ENCODE measurements at places on chromosomes 12 and 14.
A peak's percentile ranks its signal among the peaks of the same experiment; 100 is the strongest.

DNA sequence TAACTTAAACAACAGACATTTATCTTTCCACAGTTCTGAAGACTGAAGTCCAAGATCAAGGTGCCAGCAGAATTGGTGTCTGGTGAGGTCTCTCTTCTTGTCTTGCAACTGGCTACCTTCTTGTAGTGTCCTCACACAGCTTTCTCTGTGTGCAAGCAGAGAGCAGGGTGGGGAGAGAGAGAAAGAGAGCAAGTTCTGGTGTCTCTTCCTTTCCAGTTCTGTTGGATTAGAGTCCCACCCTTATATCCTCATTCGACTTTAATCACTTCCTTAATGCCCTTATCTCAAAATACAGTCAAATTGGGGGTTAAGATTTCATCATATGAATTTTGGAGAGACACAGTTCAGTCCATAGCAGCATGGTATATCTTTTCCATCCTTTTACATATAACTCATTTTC, 40.8 kb downstream of the DYRK2 start:
- no peak for DNase-seq

DNA sequence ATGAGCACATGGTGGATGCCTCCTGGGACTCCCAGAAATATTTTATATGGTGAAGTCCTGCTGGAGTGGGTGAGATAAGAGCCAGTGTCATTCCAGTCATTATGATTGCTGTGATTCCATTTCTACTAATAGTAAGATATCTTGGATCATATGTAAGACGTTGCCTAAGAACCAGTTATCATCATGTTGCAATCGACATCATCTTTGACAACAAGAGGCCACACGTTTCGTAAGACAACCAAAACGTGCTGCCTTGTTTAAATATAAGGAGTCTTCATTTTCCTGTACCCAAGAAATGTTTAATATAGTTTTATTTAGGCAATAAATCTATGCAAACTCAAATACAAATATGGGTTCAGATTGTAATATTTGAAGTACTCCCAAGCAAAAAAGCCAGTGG, 58.4 kb downstream of the SPTSSA start:
- no peak for DNase-seq

GRCh38 chr14:61474701-61475100, 153.3 kb downstream of the PRKCH start:
- no peak for DNase-seq

DNA sequence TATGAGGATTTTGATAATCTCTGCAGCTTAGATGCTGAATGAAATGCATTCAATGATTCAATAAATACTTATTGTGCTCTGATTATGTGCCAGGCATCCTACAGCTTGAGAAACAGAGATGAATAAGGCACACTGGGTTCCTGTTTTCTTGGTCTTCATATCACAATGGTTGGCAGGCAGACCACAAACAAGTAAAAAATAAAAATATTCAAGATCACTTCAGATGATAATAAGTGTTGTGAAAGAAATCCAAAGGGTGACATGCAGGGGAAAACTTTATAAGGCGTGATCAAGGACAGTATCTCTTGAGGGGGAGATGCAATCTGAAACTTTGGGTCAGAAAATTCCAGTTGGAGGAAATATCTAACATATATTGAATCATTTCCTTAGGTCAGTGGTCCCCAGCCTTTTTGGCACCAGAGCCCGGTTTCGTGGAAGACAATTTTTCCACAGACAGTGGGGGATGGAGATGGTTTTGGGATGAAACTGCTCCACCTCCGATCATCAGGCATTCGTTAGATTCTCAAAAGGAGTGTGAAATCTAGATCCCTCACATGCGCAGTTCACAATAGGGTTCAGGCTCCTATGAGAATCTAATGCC, 73.7 kb upstream of the RAP1B start:
- DNase-seq: no peak

GRCh38 chr12:116818341-116818856, 62.8 kb downstream of the HRK start:
- DNase-seq: no peak

- DNase-seq: no peak
Observed at GRCh38 chr14:79543967-79544697, 667.2 kb downstream of the DIO2 start.

GRCh38 chr12:59429766-59430165, 166.1 kb upstream of the SLC16A7 start:
- no peak for DNase-seq

- DNase-seq: no peak
Observed at GRCh38 chr12:116621194-116621593, 62.0 kb downstream of the MAP1LC3B2 start.

DNA sequence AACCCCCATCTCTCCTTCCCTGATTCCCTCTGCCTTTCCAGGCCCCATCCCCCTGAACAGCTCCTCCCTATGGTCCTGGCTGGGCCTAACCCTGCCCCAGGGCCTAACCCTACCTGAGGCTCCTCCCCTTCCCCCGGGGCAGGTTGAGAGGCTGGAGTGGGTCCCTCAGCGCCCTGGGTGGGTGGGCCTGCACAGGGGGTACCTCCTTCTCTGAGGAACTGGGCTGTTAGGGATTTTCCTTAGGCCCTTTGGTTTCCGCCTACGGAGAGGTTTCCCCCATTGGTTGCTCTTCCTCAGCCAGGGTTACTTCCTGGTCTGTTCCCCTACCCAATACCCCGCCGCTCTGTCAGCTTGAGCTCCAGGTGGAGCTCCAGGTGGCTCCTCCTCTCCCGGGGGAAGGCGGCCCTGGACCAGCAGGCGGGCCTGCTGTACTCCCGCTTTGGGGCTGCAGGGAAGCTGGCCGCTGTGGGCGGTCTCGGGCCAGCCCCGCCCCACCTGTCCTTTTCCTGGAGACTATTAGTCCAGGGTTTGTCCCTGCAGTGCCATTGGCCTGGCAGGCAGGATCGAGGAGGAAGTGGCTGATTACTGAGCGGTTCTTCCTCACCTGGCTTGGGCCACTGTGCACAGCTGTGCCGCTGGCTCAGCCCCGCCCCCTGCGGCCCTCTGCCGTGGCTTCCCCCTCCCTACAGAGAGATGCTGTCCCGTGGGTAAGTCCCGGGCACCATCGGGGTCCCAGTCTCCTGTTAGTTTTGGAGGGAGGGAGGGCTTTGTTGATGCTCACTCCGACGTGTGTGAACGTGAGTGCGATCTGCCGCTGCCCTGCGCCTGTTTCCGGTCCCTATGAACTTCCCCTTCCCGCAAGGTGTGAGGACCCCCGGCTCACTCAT, 2.5 kb downstream of the C12orf57 start:
- peak; percentile 49 for DNase-seq

GRCh38 chr12:42756841-42757623, 167.5 kb upstream of the PRICKLE1 start:
- DNase-seq: no peak

DNA sequence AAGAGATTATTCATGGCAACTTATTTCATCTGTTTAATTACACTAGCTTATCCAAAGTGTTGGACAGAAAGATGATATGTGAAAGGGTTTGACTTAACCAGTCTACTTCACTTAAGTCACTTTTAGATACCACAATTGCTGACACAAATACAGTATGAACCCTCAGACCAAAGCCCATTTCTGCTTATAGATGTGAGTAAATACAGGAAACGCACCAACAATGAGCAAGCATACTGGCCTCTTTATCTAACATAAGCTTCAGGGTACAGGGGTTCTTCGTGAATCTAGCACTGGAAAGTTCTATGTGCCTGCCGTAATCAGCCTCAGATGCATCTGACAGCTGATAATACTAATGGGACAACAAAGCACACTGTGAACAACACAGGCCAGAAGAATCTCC, 209.6 kb downstream of the MED13L start:
- DNase-seq: no peak

DNA sequence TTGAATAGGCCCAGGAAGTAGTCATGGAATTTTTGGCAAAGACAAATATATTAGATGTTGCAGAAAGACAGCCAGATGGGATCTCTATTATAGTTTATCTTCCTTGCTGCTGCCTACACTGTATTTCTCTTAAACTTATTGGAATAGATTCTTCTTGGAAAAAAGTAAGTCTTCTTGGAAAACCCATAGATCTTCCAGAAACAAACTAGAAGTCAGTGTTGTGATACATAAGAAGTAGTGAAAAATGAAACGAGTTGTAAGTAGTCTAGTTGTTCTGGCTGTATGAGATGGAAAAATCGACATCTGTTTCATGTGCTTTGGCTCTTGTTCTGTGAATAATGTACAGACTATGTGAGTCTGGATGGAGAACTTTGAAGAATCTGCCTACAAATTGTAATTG, 29.0 kb downstream of the GLIPR1L2 start:
- DNase-seq: no peak

- DNase-seq: no peak
Observed at GRCh38 chr12:42780671-42781070, 191.1 kb upstream of the PRICKLE1 start.

- DNase-seq: no peak
Observed at GRCh38 chr14:94770251-94770749, 387 bp upstream of the GSC start.

GRCh38 chr12:132723015-132723763, 12.5 kb downstream of the PGAM5 start:
- no peak for DNase-seq

DNA sequence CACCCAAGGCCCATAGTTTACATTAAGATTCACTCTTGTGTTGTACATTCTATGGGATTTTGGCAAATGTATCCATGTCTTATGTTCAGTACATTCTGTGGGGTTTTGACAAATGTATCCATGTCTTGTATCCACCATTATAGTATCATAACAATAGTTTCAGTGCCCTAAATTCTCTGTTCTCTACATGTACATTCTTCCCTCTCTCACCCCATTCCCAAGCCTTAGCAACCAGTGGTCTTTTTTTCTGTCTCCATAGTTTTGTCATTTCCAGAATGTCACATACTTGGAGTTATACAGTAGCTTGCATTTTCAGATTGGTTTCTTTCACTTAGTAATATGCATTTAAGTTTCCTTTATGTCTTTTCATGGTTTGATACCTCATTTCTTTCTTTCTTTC, 6.7 kb downstream of the TOGARAM1 start:
- no peak for DNase-seq

DNA sequence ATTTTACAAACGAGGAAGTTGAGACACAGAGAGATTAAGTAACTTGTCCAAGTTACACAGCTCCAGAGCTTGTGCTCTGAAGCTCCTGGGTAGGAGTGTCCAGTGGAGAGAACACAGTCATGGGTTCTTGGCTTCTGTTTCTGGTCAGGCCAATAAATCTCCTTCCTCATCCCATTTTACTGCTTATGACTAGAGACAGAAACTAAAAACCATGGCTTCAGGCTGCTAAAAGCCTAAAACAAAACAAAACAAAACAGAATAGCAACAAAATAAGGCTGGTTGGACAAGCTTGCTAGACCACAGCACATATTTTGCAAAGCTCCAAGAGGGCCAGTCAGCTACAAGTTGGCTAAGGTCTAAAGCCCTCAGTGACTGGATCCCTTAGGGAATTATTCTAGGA, 49.8 kb downstream of the PTGER2 start:
- DNase-seq: no peak

DNA sequence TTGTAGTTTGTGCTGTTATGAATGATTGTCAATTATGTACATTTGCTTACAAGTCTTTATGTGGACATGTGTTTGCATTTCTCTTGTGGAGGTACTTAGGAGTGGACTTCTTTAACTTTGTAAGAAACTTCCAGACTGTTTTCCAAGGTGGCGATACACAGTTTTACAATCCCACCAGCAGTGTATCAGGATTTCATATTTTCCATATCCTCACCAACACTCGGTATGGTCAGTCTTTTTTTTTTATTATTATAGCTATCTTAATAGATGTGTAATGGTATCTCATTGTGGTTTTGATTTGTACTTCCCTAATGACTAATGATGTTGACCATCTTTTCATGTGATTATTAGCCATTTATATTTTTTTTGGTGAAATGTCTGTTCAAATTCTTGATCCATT, 73.7 kb upstream of the KCNH3 start:
- DNase-seq: no peak

GRCh38 chr14:77157740-77158139, 16.1 kb upstream of the ZDHHC22 start:
- DNase-seq: no peak

GRCh38 chr12:124812979-124813378, 50.7 kb downstream of the SCARB1 start:
- DNase-seq: no peak

GRCh38 chr12:103833095-103833775, 7.8 kb downstream of the NT5DC3 start:
- no peak for DNase-seq

- no peak for DNase-seq
Observed at GRCh38 chr12:31322801-31323207, 3.1 kb downstream of the SINHCAF start.

- DNase-seq: no peak
Observed at GRCh38 chr12:19018302-19018970, 111.1 kb upstream of the PLEKHA5 start.

DNA sequence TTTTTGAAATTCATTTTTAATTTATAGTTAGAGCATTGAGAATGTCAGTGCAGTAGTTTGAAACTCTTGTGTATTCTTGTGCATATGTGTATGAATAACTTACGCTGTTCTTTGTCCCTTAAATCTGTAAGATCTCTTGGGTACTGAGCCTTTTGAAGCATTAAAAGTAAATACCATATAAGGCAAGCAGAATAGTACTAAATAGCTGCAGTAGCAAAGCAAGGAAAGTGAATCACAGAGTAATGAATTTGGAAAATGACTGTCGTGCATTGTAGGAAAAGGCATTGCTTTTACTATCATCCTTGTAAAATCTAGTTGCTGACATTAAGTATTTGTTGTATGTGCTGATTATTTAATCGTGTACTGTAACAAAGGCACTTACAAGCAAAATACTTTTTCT, 12.1 kb downstream of the CNOT2 start:
- no peak for DNase-seq

DNA sequence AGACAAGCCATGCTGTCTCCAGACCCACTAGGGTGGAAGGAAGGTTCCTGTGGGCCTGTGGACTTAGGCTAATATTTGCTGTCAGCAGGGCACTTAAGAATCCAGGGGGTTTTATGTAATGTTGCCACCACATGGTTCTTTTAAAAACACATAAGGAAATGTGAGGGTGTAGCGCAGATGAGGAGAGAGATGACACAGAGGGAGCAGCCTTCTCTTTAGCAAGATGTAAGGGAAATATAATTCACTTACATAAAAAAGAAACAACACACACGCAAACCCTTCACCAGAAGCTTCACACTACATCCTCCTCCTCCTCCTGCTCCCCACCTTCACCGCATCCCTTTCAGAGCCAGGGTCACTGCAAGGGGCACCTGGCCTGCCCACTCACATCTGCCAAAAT, 4.9 kb upstream of the PIP4K2C start:
- DNase-seq: no peak

DNA sequence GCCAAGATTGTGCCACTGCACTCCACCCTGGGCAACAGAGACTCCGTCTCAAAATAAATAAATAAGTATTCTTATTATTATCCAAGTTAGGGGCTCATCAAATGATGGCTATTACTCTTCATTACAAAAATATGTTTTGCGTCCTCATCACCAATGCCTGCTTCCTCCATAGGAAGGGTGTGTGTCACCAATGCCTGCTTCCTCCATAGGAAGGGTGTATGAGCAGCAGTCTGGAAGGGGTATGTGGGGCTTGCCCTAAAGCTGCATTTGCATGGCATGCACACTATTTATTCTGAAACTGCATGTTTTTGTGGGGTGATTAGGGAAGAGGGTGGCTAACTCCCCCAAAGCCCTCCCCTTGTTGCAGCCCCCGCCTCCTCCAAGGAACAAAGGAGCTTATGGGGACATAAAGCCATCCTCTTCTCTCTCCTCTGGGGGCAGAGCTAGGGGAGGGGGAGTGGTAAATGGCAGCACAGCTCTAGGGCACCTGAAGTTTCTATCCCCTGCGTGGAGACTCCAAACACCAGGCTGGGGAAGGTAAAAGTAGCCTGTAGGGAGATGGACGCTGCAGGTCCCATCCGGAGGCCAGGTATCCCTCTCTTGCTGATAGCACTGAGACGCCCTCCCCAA, 1.3 kb downstream of the CAMKK2 start:
- peak; percentile 27 for DNase-seq
